ENCODE measurements at places on chromosomes 7 and 10.

DNA sequence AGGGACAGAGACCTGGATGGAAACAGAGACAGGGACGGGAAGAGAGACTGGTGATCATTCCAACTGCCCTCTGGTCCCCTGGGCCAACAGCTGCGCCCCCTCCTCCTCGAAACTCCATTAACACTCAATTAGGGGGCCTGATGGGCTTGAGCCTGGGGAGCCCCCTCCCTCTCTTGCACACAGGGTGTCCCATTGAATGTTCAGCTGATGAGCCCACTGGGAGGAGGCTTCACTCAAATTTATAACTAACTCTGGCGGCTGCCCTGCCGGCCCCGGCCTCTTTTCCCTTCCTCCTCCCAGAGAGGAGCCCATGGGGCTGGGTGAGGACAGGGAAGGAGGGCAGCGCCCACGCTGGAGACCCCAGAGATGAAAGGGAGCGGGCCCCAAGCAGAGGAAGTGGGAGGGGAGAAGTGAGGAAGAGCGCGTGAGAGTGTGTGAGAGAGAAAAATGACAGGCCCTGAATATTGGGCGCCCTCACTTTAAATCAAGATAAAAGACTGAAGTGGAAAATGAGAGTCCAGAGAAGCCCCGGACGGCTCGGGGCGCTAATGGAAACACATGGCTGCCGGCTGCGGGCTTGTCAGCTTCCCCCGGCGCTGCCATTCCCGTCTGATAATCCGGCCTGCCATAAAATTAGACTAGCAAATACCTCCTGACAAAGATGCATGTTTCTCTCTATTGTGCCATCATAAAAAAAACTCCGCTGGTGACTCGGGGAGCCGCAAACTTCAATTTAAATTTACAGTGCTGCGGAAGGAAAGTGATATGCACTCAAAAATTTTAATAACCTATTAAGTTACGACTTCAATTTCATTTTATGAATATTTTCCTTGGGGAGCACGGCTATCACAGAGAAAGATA lies 58.0 kb upstream of the PAX2 start:
- no peak for DNase-seq

DNA sequence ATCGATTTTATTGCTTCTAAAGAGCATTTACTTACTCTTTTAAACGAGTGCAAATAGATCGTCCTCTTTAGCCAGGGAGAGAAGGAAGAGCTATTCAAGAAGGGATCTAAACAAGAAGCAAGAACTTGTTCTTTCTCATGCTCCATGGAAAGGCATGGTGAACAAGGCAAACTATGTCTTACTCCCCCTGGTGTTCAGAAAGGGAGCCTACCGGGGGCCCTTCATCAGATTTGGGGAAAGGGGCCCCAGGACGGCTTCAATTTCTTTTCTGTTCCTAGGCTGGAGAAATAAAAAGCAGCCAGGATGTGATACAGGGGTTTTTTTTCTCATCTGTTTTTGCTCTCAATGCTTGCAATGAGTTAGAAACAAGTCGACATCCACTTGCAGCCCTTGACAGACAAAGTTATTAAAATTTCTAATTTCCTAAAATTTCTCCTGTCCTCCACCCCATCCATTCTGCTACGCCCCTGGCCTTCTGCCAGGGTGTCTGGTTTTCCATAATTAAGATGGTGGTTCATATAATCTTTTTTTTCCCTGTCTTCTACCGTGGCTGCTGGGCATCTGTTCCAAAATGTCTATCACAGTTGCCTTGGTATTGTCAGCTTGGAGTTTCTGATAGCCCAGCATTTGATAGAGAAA lies 214.4 kb downstream of the CREB5 start:
- DNase-seq = peak; percentile 2

DNA sequence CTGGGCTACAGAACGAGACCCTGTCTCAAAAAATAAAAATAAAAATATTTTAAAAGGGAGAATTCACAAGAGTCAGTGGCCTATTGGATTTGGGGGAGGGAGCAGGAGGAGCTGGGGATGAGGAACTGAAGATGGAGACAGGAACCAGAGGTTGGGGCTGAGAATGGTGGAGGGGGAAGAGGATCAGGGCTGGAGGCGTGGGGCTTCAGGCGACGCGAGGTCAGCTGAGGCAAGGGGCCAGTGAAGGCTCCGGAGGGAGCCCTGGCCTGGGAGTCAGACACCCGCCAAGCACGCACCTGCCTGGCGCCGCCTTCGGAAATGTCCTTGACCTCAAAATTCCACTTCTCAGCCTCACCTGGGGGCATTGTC lies 671 bp upstream of the CLEC2L start:
- no peak for DNase-seq

DNA sequence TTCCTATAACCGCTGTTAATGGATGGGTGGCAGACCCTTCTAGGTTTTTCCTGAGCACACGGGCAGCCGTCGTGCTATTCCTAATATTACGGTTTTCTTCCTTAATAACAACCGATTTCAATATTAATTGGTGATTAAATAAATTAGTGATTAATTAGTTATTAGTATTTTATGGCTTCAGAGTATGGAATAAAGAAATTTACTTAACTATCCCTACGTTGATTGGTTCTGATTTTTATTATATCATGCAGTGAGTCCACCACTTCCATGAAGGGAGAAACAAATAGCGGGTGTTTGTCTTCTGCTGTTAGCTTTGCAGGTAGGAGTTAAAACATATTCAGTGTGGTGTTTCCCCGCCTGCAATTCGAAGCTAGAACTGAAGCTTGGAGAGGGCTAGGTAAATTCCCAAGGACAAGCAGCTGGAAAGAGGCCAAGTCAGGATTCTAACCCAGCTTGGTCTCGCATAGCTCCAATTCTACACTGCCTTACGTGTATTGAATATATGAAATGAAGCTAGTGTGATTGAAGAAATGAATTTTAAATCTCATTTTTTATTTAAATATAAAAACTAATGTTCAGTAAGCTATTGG lies 928 bp upstream of the CSTF2T start:
- DNase-seq = peak; percentile 34

DNA sequence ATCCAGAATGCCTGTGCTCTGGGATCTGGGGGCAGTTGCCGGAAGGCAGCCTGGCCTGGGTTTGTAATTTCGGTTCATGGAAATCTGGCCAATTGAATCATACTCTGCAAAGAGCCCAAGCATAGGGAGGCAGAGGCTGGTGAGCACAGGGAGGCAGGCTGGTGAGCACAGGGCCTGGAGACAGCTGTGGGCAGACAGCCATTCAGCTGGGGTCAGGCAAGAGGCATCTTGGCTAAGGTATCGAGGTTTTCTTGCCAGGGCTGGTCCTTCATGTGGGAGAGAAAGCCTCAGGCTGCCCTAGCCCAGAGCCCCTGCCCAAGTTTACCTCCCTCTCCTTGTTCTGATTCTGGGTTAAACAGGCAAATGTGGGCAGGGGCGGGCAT lies 63.7 kb upstream of the BAIAP2L1 start:
- no peak for DNase-seq

- DNase-seq = no peak
Measured at GRCh38 chr10:26650406-26650805, 47.1 kb upstream of the PDSS1 start.

- no peak for DNase-seq
Measured at GRCh38 chr7:28293527-28293835, 112.9 kb upstream of the JAZF1 start.

DNA sequence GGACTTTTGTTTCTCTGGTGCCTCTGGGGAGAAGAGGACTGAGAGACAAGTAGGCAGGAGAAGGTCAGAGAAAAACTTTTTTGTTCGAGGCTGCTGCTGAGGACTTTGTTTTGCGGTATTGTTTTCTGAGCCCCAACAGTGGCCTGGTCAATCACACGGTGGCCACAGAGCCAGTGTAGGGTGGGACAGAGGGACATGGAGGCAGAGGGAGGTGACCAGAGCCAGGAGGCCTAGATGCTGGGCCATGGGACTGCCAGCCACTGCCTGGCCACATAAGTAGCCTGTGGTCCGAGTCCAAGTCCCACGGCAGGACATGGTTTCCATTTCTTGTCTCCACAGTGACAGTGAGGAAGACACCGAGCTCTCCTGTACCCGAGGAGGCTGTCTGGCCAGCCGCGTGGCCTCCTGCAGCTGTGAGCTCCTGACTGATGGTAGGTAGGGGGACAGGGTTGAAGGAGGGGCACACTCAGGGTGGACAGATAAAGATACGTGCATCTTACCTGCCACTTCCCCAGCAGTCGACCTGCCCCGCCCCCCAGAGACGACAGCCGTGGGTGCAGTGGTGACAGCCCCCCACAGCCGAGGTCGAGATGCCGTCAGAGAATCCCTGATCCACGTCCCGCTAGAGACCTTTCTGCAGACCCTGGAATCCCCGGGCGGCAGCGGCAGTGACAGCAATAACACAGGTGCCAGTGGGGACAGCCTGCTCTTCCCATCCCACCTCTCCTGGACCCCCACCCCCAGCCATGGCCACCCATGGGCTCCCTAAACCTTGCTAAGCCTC lies 27.5 kb downstream of the SH2B2 start:
- DNase-seq = no peak

GRCh38 chr10:118447478-118448270 lies 105.5 kb upstream of the FAM204A start:
- no peak for DNase-seq

- no peak for DNase-seq
Measured at GRCh38 chr10:125113691-125114371, 46.5 kb downstream of the CTBP2 start.

DNA sequence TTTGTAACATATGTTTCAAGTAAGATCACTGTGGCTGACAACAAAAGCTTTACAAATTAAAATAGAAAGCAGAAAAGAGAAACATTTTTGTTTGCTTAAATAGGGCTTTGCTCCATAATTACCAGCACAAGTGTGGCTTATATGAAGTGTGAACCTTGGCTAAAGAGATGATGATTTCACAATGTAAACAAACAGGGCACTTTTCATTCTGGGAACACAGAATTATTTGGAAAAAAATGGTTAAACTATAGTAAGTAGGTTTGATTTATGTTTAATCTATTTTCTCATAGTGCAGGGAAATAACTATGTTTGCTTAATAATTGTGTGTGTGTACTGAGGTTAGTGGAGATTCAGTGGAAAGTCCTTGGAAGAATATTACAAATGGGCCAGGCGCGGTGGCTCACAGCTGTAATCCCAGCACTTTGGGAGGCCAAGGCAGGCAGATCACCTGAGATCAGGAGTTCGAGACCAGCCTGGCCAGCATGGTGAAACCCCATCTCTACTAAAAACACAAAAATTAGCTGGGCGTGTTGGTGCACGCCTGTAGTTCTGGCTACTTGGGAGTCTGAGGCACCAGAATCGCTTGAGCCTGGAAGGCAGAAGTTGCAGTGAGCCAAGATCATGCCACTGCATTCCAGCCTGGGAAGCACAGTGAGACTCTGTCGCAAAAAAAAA lies 19.1 kb upstream of the OTUD1 start:
- no peak for DNase-seq

- no peak for DNase-seq
Measured at GRCh38 chr10:60043561-60044241, 137.3 kb upstream of the CCDC6 start.

- no peak for DNase-seq
Measured at GRCh38 chr10:131657318-131657984, 243.4 kb upstream of the PPP2R2D start.

DNA sequence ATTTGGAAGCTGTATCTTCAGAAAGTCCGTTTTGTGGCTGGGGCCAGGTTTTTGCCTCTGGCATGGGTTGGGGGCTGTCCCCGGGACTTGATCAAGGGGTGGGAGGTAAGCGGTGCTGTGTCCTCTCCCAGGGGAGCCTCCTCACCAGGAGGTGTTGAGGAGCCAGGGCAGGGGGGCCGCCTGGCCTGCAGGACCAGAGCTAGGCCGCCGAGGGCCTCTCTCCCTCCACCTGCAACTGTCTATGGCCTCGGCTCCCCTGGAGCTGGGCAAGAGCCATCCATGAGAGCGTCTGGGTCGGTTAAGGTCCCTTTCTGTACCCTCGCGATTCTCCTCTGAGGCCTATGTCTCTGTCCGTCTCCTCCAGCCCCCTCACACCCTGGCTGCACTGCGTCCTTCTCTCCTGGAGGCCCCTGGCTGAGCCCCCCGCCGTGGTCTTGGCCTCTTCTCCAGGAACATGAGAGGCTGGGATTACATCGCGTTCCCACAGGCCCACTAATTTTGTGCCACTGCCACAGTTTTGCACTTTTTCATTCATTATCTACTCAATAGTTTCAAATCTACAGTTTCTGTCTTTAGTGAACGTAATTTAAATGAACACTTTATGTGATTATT lies 20.6 kb downstream of the CALML5 start:
- no peak for DNase-seq

GRCh38 chr10:122655524-122656307 lies 43.9 kb downstream of the C10orf120 start:
- no peak for DNase-seq

- peak; percentile 95 for DNase-seq
Measured at GRCh38 chr10:104120903-104121484, 977 bp upstream of the SFR1 start.

GRCh38 chr10:80529604-80530003 lies 8.1 kb upstream of the SH2D4B start:
- DNase-seq = peak; percentile 36

- no peak for DNase-seq
Measured at GRCh38 chr7:84219310-84219709, 24.7 kb upstream of the SEMA3A start.

GRCh38 chr7:140876519-140877248 lies 48.0 kb downstream of the BRAF start:
- no peak for DNase-seq

GRCh38 chr10:31343009-31343408 lies 24.0 kb downstream of the ZEB1 start:
- DNase-seq = no peak

GRCh38 chr7:132800522-132800921 lies 224.3 kb upstream of the PLXNA4 start:
- no peak for DNase-seq

DNA sequence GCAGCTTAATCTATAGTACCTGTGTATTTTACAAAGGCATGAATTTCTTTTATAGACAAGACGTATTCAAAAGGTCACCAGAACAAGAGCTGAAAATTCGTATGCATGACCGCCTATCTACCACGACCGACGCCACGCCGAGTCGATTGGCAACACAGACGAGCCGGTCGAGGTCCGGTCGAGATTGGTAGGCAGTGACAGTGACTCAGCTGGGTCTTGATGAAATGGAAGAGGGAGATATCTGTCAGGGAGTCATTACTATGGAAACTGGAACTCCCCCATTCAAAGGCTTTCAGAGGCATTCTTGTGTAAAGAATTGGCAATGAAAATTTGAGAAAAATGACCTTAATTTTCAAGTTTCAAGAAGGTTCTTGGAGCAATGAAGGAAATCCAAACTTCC lies 2.1 kb downstream of the ATP5MK start:
- no peak for DNase-seq

DNA sequence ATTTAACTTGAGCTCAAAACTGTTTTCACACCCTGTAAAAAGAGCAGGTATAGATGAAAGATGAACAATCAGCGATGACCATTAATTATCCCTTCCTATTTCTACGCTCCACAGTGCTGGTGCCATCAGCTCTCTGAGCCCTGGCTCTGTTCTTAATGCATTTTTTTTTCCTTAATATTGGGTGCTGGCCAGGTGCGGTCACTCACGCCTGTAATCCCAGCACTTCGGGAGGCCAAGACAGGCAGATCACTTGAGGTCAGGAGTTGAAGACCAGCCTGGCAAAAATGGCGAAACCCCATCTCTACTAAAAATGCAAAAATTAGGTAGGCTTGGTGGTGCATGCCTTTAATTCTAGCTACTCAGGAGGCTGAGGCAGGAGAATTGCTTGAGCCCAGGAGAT lies 4.2 kb downstream of the STEAP4 start:
- DNase-seq = no peak

Measured in CD4-positive, alpha-beta T cell treated with Interleukin-1 beta for 1 hour (primary cell).